DMS153 (cell line): ENCODE measurements at places on chromosomes 13 and 19.

- no peak for DNase-seq
Observed at GRCh38 chr13:110154410-110154933, 152.5 kb downstream of the COL4A1 start.

- DNase-seq, result no peak
Observed at GRCh38 chr13:100921139-100921538, 246.5 kb upstream of the TMTC4 start.

DNA sequence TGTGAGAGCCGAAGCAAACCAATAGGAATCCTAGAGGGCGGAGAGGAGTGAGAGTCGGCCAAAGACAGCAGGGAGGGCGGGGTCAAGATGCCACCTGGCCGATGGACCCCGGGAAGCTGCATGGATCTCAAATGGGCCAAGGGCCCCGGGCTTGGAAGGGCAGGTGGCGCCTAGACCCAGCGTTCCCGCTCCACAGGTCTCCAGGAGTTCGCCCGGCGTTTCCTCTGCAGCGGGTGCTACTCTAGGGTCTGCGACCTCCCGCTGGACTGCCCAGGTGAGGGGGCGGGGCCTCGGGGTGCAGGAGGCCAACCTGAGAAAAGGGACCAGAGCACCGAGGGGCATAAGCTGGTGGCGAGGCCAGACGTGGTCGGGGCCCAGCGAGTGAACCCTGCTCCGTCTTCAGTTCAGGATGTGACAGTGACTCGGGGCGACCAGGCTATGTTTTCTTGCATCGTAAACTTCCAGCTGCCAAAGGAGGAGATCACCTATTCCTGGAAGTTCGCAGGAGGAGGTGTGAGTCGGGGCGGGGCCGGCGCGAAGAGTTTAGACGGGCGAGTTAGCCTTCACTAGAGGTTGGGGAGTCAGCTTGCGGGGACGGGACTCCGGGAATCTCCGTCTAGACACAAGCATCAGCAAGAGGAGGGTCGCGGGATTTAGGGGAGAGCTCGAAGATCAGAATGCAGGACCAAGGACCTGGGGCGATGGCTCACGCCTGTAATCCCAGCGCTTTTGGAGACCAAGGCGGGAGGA, 9.9 kb downstream of the SPACA6 start:
- no peak for DNase-seq

- DNase-seq, result no peak
Observed at GRCh38 chr19:6963937-6964336, 57.3 kb downstream of the MBD3L2B start.

GRCh38 chr13:108044954-108045353, 170.4 kb downstream of the LIG4 start:
- no peak for DNase-seq

DNA sequence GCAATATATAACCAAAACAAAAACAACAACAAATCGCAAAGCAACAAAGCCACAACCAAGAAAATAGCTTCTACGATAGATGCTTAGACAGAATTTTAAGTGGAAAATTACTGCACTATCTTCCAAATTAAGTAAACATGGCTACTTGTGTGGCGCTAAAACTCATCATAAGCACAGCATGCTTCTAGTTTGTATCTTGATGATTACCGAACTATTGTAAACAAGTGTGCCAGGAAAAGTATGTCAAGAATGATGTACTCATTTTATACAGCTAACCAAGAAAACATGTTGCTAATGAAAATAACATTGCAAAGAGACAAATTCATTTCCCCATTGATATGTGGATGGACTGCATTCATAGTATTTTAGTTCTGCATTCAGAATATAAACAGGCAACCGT, 271.9 kb upstream of the GPC6 start:
- no peak for DNase-seq

DNA sequence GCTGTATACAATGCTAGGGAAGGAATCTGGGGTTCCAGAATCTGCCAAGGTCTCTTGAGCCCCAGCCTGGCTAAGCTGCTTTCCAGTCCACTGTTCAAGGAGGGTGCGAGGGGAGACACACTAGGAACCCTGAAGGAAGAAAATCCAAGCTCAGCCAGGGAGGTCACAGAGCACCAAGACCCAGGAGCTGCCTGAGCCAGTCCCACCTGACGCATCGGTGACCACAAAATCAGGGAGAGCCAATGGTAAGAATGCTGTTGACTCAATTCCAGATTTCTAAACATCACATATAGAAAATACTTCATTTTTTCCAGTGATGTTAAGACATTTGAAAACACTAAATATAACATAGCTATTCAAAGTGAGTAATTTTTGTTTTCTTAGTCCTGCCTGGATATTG, 50.1 kb downstream of the CEP89 start:
- no peak for DNase-seq

DNA sequence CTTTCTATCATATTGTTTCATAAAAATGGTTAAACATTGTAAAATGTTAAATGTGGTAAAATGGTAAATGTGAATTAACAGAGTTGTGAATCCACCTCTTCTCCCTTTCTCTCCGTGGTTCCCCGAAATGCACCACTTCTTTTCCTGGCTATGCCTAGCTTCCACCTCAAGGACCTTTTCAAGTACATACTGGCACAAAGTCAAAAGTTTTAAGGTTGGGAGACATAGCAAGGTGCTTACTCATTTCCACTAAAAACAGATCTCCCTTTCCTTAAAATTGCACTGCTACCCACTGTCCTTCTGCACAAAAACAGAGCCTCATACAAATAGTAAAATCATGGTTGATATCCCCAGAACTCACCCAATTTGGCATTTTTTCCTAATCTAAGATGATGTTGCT, 558.2 kb downstream of the SLITRK6 start:
- DNase-seq, result no peak

- DNase-seq, result peak; percentile 26
Observed at GRCh38 chr13:58619396-58620113, 988.0 kb downstream of the PCDH17 start.

GRCh38 chr13:41561170-41561569, 103.8 kb downstream of the RGCC start:
- DNase-seq, result no peak

GRCh38 chr19:19775891-19776205, 42.9 kb upstream of the ZNF14 start:
- DNase-seq, result no peak

GRCh38 chr13:26908126-26908525, 147.5 kb upstream of the GPR12 start:
- DNase-seq, result no peak

DNA sequence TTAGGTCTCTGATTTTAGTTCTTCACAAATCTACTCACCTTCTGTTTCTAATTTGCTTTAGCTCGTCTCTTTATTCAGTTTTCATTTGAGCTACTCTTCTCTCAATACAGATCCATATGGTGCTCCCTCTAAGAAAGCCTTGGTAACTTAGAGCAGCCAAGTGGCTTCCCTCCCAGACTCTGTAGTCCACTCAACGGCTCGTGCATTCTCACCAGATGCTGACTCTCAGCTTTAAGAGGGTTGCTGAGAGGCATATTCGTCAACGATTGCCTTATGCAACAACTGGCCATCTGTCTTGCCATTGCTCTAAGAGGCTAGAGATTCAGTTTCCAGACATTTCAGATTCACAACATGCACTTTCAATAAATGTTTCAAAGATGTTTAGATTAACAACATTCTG, 785.8 kb upstream of the SLC10A2 start:
- DNase-seq, result no peak

DNA sequence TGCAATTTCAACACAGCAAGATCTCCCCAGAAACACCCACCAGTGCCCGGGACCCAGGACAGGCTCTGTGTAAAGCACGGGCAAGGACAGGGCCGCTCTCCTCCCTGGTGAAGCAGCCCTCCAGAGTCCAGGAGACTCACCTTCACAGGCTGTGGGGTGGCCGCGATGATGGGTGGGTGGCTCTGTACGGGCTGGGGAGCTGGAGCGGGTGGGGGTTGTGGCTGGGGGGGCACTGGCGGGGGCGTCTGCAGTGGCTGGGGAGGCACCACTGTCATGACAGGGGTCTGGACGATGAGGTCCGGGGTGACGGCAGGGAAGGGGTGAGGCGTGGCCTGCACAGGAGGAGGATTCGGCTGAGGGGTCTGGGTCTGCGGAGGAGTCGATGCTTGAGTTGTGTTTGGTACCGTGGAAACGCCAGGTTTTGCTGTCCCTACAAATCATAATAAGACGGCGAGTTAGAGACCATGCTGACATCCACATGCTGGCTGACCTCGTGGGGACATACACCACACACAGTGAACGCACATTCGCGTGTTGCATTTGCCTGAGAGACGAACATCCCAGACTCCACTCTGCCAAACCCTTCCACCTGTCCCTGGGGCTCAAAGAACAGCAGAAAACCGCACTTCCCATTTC, 33.1 kb upstream of the EPHX3 start:
- DNase-seq, result no peak

DNA sequence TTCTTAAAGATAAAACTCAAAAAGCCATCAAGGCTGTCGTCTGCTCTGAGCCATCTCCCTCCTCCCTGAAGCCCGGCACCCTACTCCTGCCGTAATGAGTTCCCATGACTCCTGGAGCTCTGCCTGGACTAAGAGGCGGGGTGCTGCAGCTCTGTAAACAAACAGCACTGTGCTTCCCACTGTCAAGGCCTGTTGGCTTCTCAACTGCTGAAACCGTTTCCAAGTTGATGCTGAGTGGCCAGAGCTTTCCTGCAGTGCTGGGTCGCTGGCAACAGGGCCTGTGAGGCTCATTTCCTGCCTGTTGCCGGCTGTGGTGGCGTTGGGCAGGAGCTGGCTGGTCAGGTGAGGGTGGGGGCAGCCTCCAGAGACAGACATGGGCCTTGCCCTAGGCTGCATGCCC, 26.7 kb upstream of the ISYNA1 start:
- peak; percentile 96 for DNase-seq

DNA sequence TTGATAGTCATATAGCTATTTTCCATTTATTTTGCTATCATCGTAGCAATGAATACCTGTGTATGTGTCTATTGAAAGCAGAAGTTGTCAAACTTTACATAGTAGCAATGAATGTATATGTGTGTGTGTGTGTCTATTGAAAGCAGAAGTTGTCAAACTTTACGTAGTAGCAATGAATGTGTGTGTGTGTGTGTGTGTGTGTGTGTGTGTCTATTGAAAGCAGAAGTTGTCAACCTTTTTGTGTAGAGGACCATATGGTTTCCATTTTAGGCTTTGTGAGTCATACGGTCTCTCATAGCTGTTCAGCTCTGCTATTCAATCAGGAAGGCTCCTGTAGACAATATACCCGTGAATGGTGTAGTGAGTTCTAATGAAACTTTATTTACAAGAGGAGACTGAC, 20.8 kb downstream of the NLRP4 start:
- no peak for DNase-seq

- no peak for DNase-seq
Observed at GRCh38 chr13:74162135-74162534, 27.9 kb upstream of the KLF12 start.

DNA sequence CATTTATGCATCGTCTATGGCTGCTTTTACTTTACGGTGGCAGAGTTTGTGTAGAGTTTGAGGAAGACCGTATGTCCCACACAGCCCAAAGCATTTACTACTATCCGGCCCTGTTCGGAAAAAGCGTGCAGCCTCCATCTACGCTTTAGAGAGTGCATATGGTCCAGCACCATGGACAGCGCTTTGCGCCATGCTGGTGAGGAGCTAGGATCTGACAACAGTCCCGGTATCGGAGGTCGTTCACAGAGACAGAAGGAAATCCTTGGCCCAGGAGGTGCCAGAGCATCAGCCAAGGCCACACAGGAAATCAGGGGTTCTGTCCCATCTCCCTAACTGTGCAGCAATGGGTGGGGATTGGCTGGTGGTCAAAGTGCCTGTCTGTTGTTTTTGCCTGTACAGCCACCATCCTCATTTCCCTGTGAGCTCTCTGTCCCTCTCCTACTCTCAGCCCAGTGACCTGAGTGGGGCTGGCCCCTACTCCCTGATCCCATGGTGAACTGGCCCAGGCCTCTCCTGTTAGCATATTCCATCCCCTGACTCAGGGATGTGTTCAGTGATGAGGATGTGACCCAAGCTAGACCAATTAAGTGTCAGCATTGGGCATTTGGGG, 16.2 kb upstream of the PRODH2 start:
- no peak for DNase-seq

GRCh38 chr13:66665991-66666390, 564.1 kb downstream of the PCDH9 start:
- peak; percentile 70 for DNase-seq

- DNase-seq, result no peak
Observed at GRCh38 chr19:4164262-4164661, 10.8 kb downstream of the CREB3L3 start.

DNA sequence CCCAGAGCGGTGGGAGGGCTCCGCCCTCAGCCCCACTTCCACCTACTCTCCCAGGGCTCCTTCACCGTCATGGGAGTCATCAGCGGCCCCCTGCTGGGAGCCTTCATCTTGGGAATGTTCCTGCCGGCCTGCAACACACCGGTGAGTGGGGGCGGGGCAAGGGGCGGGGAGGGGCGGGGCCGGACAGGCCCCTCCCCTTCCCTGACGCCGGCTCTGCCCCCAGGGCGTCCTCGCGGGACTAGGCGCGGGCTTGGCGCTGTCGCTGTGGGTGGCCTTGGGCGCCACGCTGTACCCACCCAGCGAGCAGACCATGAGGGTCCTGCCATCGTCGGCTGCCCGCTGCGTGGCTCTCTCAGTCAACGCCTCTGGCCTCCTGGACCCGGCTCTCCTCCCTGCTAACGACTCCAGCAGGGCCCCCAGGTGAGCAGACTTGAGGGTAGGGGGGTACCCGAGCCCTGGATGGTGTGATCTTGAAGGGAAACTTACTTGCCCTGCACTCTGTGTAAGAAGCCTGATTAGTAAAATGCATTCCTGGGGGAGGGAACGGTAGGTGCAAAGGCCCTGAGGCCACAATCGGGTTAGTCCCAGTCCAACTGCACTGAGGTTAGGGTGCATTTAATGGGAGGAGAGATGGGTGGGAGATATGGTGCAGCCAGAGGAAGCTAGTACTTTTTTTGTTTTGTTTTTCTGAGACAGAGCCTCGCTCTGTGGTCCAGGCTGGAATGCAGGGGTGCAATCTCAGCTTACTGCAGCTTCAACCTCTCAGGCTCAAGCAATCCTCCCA, 12.1 kb downstream of the SLC5A5 start:
- DNase-seq, result no peak

- no peak for DNase-seq
Observed at GRCh38 chr13:76489274-76489673, 396.9 kb downstream of the KCTD12 start.

DNA sequence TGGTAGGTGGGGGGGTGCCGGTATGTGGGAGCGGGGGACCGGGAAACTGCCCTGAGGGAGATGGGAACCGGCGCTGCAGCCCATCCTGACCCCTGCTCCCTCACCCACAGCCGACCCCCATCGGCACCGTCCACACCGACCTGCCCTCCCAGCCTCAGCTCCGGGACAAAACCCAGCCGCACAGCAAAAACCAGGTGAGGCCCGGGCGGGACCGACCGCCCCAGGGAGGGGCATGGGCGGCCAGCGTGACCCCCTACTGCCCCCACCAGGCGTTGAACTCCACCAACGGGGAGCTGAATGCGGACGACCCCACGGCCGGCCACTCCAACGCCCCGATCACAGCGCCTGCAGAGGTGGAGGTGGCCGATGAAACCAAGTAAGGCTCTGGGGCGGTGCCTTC, 35.9 kb downstream of the BTBD2 start:
- DNase-seq, result no peak

GRCh38 chr13:74258961-74259360, 124.8 kb upstream of the KLF12 start:
- DNase-seq, result no peak

GRCh38 chr19:32287811-32288227, 57.6 kb upstream of the ZNF507 start:
- peak; percentile 32 for DNase-seq

- DNase-seq, result no peak
Observed at GRCh38 chr19:23799321-23799720, 40.6 kb upstream of the ZNF681 start.

- no peak for DNase-seq
Observed at GRCh38 chr13:25380741-25381324, 9.1 kb downstream of the ATP8A2 start.
